NCI-H510A (cell line): ENCODE measurements at places on chromosomes 6 and 20.

DNA sequence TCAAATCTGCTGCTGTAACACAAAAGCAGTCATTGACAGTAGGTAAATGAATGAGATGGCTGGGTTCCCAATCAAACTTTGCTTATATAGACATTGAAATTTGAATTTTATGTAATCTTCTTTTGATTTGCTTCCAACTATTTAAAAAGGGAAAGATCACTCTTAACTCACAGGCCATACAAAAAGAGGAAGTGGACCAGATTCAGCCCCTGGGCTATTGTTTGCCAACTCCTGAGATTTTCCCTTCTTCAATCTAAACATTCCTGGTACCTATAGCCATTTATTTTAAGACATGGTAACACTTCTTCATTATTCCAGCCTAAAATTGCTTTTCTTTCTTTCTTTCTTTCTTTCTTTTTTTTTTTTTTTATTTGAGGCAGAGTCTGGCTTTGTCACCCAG lies 260.6 kb downstream of the TFAP2A start:
- DNase-seq = no peak

GRCh38 chr6:41683523-41684310 lies 45.4 kb downstream of the MDFI start:
- DNase-seq = peak; percentile 64

DNA sequence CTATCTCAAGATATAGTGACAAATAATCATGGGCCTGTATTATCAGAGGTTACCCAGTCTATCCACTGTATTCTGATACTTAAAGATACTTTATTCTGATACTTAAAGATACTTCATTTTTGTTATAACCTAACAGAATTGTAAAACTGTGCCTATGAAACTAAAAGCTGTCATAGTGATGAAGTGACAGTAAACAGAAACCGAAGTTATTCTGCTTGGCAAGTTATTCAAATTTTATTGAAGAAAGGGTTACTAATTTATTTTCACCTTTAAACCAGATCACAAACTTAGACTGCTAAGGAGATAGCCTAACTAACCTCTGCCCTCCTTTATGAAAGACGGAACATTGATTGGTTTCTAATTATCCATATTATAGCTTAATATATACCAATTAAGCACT lies 604.6 kb upstream of the IMPG1 start:
- no peak for DNase-seq

DNA sequence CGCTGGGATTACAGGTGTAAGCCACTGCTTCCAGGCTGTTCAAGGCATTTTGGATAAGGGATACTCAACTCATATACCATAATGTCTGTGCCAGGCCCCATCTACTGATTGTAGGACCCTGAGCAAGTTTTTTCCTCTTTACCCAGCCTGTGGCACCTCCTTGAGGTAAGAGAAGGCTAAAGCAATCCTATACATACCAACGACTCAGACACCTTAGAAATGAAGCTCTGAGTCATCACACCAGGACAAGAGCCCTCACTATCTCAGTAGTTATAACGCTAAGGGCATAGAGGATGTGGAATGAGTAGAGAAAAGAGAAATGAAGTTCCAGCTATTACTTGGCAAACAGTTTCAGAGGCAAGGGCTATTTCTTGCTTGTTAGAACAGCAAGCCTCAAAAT lies 16.9 kb downstream of the NDRG3 start:
- DNase-seq = no peak

DNA sequence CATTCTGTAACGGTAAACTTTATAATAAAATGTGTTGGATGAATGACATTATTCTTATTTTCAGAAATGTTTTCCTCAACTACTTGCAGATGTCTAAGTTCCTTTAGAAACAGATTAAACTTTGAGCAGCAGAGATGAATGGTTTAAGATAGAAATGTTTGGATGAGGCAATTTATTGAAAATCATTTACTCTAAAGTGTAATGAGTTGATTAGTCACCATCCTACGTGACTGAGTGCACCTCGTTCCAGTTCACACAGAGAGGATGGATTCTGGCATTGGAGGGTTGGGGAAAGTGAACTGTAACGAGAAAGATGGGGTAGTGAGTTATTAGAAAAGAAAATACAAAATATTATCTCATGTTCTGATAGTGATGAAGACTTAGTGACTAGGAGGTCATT lies 28.7 kb downstream of the SMPDL3A start:
- no peak for DNase-seq

DNA sequence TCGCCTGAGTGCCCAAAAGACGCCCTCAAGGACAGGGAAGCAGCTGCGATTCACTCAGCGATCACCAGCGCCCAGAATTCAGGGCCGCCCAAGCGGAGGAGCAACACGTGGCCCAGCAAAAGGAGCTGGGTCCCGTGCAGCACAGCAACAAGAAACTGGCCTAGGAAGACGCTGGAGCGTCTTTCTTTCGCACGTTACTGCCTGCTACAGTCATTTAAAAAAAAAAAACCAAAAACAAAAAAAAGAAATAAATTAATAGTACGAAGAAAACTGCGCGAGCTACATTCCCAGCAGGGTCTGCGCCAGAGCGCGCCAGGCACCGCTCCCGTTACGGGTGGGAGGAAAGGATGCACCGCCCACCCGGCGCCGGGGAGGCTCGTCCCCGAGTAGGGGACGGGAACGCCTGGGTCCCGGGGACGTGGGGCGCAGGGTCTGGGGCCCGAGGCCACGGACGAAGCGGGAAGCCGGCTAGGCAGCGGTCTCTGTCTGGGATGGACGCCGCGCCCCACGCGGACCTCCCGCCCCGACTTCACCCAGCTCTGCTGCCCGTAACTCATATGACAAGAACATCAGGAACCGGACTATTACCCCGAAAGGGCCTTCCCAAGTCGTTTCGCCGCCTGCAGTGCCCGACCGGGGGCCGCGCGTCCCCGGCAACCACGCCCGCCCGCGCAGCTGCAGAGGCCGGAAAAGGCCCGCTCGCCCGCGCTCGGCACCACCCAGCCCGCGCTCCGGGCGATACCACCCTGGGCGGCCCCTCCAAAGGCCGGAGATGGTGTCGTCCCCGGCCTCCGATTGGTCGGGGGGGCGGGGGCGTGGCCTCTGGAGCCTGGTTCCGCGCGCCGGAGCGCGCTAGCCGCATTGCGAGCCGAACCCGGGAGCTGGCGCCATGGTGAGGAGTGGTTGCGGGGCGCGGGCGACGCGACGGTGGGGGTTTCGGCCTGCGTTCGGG lies at the start of gene NOP56:
Gene NOP56, plus strand, starts transcription at position 861 of the 952 bp plus-strand sequence. Its CDS starts 29 bp downstream, at position 890.
- DNase-seq = peak; percentile 95

DNA sequence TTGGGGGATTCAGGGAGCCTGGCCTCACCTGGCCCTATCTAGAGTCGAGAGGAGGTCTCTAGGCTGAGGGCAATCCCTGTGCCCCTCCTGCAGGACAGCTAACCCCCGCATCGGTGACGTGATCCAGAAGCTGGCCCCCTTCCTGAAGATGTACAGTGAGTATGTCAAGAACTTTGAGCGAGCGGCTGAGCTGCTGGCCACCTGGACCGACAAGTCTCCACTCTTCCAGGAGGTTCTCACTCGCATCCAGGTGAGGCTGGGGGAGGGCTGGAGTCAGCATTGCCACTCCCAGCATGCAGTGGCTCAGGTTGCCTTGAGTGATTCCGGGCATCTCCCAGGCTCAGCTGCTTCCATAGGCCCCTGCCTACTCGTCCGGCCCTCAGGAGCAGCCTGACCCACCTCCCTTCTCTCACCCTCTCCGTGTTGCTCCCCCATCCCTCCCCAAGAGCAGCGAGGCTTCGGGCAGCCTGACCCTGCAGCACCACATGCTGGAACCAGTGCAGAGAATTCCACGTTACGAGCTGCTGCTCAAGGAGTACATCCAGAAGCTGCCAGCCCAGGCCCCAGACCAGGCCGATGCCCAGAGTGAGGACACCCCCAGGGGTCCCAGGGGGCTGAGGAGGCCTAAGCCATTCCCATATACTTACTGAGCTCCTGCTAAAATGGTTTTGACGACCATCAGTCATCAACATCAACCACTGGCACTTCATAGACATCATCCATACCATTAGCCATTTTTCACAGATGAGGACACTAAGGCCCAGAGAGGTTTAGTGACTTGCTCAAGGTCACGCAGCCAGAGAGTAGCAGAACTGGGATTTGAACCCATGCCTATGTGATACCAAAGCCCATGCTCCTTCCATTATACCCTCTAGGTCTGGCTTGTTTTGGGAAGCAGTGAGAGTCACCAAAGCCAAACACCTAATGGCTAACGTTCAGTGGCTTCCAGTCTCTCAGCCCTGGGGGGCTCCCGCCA lies 8.3 kb downstream of the FGD2 start:
- DNase-seq = peak; percentile 63

GRCh38 chr6:108698593-108699289 lies 138.0 kb downstream of the FOXO3 start:
- DNase-seq = no peak

DNA sequence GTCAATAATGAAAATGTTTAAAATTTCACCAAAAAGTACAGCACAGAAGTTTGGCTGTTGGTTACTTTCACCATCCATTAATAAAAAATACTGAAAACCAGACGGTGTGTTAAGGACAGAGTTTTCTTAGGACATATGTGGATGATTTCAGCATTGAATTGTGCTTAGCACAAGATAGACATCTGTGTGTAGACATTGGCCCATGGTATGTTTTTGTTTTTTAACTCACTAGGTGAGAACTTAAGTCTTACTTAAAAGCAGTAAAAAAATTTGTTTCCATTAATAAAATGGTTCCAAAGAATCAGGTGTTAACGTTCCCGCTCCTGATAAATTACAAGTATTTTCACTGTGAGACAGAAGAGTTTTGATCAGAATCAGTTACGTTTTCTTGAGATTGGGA lies 4.2 kb downstream of the TBPL1 start:
- no peak for DNase-seq

GRCh38 chr20:17012546-17013226 lies 214.2 kb upstream of the PCSK2 start:
- DNase-seq = no peak

- no peak for DNase-seq
These were observed 314.5 kb downstream of the COL12A1 start for GRCh38 chr6:74891349-74891831.

DNA sequence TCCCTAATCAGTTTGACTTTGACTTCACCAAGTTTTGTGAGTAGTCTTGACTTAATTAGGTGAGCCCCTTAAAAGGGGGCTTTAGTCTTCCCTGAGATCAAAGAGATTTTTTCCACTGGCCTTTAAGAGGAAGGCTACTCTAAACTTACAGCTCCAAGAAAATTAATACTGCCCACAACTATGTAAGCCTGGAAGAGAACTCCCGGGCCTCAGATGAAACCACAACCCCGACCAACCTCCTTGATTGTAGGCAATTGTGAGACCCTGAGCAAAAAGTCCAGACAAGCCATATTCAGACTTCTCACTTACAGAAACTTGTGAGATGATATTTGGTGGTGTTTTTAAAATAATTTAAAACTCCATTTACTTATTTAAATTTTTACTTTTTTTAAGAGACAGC lies 18.1 kb downstream of the SNX3 start:
- DNase-seq = no peak

- no peak for DNase-seq
These were observed 10.4 kb downstream of the OPN5 start for GRCh38 chr6:47792216-47792733.

DNA sequence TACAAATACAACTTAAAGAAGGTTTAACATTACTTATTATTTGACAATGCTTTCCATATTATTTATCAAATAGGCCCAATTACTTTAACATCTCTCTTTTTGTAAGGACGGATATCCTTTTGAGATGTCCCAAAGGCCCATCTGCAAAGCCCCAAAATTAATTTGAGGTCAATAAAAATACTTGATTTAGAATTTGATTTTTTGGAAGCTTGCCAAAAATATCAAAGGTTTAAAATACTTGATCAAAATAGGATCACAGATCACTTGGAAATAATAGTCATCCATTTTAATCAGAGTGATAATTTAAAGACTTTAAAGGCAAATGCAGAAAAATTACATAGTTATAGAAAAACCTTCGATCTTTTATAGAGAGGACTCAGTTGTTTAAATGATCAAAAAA lies 8.1 kb downstream of the C6orf58 start:
- no peak for DNase-seq

- DNase-seq = no peak
These were observed 27.4 kb downstream of the NPEPL1 start for GRCh38 chr20:58719971-58720371.

DNA sequence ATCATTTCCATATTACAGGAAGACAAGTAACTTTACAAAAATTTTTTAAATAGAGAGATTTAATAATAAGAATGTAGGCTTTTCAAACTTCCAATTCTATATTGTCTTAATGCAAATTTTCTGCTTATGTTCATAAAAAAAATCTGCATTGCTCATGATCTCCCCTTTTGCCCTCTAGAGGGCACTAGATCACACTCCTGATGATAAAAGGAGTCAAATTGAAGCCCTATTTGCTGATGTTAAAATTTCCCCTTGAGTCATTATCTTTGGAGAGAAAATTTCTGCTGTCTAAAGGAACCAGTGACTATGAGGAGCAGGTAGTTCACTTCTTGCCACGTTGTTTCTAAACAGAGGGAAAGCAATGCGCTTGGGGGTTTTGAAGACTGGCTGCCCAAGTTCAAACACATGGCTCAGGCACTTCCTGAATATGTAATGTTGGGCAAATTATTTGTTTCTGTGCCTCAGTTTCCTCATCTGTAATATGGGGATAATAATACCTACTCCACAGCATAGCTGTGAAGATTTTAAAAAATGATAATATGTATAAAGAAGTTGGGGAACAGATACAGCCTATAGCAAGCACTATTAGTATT lies 874.2 kb downstream of the TFAP2A start:
- DNase-seq = no peak

- DNase-seq = no peak
These were observed 6.7 kb upstream of the IFT52 start for GRCh38 chr20:43583982-43584432.

DNA sequence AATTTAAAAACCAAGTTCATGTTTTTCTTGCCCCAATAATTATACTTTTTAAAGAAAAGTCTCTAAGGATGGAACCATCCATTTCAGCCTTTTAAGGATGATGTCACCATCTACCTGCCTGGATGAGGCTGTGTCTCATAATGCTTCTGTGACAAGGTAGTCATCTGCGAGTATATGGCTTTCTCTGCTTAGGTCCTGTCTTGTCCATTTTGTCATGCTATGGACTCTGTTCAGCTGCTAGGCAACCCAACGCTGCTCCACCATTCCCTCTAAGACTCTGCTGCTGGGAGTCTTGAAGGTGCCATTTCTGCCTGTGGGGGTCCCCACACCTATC lies 459.8 kb upstream of the RUNX2 start:
- DNase-seq = no peak

GRCh38 chr20:23164176-23164601 lies 78.1 kb upstream of the CD93 start:
- no peak for DNase-seq

GRCh38 chr6:135673501-135674309 lies 176.2 kb upstream of the AHI1 start:
- DNase-seq = no peak

DNA sequence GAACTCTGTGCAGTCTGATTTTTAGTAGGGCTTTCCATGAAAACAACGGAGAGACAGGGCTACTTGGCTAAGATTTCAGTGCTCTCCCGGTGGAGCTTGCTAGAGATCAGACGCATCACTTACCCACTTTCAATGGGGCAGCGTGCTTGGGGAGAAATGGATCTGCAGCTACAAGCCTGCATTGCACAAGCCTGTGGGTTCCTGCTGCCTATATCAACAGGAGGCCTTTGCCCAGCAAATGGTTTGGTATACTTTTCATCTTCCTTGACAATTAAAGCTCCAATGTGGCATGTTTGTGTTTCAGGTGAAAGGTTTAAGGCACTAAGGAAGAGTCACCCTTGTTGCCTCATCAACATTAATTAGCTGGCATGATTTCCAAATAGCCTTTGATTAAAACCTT lies 136.0 kb upstream of the FOXQ1 start:
- no peak for DNase-seq
